ENCODE measurements at places on chromosomes 7 and 10.

DNA sequence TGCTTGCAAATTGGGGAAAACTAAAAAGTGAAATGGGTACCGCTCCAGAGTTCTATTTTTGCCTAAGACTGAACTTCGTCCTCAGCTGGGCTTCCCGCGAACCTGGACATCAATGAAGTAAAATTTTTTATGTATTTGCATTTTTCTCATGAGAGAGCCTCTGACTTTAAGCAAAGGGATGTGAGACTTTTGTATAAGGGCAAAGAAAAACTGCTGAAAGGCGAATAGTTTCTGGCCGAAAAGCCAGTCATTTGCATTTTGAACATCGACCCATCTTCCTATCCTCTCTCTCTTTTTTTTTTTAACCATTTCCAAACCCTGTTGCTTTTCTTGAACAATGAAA lies 573 bp downstream of the PMPCB start:
- DNase-seq, result no peak

GRCh38 chr10:120600871-120601649 lies 144.0 kb downstream of the PLPP4 start:
- DNase-seq, result no peak

GRCh38 chr7:2116989-2117591 lies 115.7 kb downstream of the MAD1L1 start:
- no peak for DNase-seq

- DNase-seq, result no peak
These were observed 155.9 kb downstream of the ARID5B start for GRCh38 chr10:62057359-62057758.

DNA sequence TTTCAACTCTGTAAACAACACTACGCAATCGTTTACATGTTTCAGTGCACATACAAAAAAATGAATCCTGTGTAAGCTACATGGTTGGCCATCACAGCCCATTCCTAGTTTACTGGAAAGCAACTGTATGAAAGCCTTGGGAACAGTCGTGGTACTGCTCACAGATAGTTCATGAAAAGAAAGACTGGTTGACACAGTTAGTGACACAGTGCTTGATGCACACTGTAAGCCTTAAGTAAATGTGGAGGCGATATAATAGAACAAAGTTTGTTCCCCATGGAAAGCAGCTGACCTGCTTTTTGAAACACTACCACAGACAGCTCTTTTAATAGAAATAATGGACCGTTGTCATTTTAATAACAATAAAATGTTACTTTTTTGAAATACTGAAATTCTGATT lies 5.1 kb downstream of the CACNA2D1 start:
- no peak for DNase-seq

DNA sequence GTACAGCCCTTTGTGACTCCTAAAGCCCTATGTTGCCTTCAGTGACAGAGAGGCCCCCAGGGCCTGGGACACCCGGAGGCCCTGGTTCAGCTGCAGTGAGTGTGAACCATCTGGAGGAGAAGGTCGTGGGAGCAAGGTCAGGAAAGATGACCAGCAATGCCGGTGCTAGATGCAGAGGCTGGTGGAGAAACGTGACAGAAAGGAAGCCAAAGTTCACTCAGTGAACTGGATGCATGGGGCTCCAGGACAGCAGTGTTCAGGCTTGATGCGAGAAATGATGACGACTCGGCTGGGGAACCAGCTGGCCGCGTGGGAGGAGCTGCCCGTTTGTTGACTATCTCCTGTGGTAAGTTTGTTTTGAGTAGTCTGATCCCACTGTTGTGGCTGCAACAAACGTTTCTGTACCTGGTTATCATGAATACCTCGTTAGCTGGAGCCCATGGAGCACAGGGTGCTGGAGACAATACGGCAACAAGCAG lies 54.1 kb upstream of the MKRN1 start:
- no peak for DNase-seq

GRCh38 chr7:108299251-108299973 lies 156.8 kb downstream of the NRCAM start:
- no peak for DNase-seq

DNA sequence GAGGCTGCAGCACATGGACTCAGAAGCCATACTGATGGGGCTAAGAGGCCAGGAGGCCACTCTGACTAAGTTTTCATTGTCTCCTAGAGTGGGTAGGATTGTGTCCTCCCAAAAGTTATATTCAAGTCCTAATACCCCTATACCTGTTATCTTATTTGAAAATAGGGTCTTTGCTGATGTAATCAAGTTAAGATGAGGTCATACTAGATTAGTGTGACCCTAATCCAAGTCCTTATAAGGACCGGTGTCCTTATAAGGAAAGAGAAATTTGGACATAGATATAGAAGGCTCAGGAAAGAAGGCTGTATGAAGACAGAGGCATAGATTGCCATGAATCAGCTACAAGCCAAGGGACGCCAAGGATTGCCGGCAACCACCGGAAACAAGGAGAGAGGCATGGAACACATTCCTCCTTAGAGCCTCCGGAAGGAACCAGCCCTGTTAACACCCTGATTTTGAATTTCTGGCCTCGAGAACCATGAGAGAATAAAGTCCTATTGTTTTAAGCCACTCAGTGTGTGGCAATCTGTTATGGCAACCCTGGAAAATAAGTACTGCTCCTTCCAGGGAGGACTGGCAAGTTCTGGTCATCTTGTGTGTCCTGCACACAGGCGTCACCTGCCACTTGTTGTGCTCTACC lies 157.0 kb downstream of the EMX2 start:
- DNase-seq, result no peak

DNA sequence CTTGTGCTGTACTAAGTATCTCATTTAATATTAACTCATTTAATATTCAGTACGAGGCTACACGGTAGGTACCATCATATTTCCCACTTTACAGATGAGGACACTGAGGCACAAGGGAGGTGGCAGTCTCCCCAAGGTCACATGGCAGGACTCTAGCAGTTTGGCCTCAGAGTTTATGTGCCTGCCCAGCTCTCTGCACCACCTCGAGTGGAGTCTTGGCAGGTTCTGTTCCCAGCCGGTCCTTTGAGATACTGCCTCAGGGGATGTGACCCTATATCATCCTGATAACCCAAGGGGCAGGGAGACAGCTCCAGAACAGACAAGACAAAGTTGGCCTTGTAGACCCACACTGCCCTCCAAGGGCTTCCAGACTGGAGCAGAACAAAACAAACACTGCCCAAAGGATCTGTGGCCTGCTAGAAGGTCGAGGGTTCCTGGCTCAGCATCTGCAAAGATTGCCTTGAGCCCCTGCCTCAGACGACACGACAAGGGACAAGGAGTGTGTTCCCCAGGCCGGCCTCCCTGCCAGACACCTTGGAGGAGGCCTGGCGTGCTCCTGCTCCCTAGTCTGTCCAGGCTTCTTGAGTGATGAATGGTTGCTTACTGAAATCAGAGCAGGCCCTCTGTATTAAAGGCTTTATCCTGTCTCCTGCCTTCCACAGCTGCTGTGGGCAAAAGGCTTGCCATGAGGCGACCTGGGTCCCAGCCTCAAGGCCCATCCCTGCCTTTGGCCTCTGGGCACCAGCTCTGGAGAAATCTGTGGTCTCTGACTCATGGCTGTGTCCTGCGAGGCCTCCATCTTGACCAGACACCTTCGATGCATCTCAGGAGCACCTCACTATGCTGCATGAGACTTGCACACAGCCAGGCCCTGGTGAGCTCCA lies 3.9 kb upstream of the PWWP2B start:
- no peak for DNase-seq

DNA sequence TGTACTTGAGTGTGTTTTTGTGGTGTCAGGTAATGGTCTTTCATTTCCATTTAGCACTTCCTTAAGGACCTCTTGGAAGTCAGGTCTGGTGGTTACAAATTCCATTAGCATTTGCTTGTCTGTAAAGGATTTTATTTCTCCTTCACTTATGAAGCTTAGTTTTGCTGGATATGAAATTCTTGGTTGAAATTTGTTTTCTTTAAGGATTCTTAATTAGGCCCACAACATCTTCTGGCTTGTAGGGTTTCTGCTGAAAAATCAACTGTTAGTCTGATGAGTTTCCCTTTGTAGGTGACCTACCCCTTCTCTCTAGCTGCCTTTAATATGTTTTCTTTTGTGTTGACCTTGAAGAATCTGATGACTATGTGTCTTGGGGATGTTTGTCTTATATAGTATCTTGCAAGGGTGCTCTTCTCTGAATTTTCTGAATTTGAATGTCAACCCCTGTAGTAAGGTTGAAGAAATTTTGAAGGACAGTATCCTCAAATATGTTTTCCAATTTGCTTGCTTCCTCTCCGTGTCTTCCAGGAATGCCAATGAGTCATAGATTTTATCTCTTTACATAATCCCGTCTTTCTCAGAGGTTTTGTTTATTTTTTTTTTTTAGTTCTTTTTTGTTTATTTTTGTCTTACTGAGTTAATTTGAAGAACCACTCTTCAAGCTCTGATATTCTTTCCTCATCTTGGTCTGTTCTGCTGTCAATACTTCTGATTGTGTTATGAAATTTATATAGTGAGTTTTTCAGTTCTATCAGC lies 70.2 kb downstream of the SLC39A12 start:
- DNase-seq, result no peak

GRCh38 chr10:79186486-79187120 lies 117.8 kb downstream of the ZMIZ1 start:
- no peak for DNase-seq

DNA sequence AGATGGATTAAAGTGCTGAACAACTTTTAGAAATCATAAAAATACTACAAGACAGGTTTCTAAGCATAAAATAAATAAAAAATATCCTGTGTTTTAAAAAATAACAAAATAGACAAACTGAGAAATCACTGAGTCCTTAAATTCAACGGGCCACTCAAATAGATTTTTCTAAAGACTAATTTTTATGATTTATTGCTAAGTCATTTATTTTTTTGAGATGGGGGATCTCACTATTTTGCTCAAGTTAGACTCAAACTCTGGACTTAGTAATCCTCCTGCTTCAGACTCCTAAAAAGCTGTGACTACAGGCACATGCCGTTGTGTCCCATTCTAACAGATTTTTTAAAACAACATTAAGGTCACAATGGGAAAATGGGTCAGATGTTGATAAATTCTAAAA lies 121.0 kb upstream of the THSD7A start:
- DNase-seq, result no peak

GRCh38 chr10:117964536-117964935 lies 82.2 kb downstream of the RAB11FIP2 start:
- no peak for DNase-seq

- DNase-seq, result no peak
These were observed 20.6 kb downstream of the CLRN3 start for GRCh38 chr10:127872011-127872761.

DNA sequence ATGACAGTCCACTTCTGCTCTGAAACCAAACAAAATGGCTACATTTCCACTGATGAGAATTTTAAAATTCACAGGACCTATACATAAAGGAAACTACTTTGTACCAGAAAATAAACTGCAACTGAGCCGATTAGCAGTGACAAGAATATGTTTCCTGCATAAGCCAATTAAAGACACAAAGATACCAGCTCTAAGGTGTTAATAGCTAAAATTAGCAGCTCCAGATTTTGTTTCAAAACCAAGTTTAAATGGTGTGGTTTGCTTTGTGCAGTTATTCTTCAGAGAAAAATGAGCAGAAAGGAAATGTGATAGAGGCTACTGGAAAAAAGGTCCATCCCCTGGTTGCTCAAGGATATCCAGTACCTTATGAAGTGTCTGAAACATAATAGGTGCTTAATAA lies 123.2 kb downstream of the ANK3 start:
- no peak for DNase-seq

- no peak for DNase-seq
These were observed 14.5 kb downstream of the GPR146 start for GRCh38 chr7:1058821-1059199.

- DNase-seq, result no peak
These were observed 664.3 kb downstream of the KCNMA1 start for GRCh38 chr10:76973091-76974016.

DNA sequence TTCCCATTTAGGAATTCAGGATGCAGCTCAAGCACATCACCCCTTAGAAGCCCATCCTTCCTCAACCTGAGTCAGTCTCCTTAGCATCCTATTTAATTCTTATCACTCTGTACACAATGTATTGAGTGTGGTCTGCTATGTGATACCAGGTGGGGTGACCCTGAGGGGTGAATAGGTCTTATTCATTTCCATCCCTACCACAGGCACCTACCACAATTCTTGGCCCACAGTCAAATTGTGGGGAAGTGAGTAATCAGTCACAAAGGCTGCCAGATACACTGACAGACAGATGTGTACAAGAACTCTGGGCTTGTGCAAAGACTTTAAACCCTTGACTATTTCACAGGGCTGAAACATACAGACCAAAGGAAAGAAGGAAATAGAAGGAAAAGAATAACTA lies 560.5 kb downstream of the PARD3 start:
- no peak for DNase-seq

DNA sequence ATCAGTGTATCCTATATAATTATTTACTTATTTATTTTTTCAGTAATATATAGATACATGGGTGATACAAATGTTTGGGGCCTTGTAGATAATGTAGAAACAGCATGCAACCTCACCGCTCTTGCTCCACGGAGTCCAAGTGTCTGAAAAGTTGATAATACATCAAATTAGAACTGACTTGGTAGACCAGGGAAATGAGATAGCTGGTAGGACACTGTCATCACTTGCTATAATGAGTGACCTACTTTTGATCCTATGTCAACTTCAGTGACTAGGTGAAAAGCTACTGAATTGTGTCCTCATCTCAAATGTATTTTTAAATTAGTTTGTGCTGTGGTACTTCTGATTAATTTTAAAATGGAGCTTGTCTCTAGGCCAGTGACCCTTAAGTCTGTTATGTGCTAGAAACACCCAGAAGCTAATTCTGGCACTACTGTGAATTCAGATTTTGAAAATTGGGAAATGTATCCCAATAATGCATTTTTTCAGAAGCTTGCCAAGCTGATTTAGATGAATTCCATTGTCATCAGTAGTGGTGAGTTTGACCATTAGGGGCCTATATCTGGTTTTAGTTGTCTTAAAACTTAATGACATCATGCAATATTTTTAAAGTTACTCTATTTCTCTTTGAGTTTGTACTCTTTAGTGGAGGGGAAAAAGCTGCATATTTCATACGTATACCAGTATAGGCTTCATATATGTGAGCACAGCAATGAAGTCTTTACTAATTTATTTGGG lies 17.4 kb downstream of the CDK1 start:
- no peak for DNase-seq

- no peak for DNase-seq
These were observed 27.7 kb downstream of the PRKAG2 start for GRCh38 chr7:151849008-151849878.

All from effector CD4-positive, alpha-beta T cell (primary cell).